HAP-1 (cell line): ENCODE measurements at places on chromosomes 6 and 20.

DNA sequence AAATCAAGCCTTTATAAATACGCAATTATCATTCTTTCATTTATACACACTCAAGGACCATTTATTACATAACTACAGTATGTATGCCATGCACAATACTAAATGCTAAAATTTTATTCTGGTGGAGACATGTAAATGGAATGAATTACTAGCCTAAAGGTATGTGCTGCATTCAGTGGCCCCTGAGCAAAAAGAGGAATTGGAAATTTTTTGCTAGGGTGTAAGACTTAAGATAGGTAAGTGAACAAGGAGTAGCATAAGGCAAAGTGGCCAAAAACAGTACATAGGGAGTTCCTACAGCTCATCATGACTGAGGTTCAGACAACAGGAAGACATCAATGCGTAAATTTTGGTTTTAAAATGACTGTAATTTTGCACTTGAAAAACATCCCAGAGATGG is 2.3 kb upstream of the MTFR2 start:
- DNase-seq: no peak

DNA sequence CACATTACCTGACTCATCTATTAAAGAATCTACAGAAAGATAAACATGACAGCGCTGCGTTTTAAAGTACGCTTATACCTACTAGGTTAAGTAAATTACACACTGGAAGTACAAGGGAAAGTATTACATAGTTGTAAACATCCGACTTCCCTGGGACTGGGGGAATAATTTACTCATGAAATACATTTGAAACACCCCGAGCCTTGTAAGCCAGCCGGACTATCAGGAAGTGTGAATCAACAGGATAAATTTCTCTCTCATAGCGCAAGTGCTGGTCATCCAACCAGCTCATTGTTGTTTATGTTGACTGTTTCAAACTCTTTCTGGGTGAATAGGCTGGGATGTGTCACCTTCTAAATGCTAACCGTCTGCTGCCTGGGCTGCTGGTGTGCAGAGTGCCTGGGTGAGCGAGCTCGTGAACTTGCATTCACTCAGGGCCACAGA is 4.9 kb downstream of the BMP6 start:
- no peak for DNase-seq

GRCh38 chr6:39881851-39882530 is 52.3 kb downstream of the MOCS1 start:
- DNase-seq: no peak

DNA sequence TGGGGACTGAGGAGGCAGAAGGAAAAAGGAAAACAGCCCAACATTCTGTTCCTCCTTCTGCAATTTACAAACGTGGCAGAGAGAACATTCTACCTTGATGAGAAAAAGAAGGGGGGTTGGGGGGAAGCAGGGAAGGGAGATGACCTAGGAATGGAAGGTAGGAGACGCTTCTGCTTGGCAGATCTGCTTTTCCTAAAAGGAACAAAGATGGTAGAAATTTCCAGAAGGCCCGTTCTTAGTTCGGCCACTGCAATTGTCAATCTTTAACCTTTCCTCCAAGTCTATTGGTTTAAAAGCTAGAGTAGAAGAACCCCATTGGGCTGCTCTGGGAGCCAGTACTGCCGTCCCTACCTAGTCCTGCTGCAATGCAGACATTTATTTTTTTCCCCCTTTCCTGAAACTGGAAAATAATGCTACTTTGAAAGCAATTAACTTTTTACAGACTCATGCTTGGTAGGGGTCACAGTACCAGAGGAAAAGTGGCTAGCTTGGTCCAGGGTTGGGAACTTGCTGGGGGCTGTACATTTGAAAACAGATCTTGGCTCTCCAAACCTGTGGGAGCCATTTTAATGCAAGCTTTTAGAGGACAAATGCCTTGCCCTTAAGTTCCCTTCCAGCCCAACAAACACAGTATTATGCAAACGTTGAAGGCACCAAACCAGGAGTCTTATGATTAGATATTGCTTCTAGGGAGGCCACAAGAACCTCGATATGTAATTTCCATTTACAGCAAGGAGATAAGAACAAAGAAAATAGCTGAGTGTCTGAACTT is 2.6 kb downstream of the ZMYND8 start:
- peak; percentile 27 for DNase-seq

DNA sequence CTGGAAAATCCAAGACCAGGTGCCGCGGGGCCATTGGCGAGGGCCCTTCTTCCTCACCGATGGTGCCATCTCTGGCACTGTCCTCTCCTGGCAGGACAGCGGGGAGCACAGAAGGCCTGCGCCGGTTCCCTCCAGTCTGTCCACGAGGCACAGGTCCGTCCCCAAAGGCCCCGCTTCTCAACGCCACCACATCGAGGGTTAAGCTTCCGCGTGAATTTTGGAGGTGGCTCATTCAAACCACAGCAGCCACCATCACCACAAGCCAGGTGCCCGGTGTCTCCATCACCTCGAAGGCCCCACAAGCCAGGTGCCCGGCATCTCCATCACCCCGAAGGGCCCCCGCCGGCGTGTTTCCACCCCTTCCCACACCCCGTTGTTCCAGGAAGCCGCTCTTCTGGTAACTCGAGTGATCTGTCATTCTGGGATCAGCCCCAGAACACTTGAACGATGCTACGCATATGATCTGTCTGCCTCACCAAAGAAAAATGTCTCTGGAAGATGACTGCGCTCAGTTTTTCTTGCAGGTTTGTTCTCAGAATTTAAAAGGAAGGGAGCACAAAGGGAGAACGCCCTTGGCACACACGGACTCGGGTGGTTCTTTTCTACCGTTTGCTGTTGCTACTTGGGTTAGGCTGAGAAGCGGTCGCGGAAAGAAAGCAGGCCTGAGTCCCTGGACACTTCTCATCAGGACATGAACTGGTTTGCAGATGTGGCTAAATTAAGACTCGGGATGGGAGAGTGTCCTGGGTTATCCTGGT is 9.9 kb upstream of the KIF25 start:
- no peak for DNase-seq

GRCh38 chr6:3442431-3443220 is 14.2 kb downstream of the SLC22A23 start:
- DNase-seq: no peak

GRCh38 chr20:46089167-46089416 is 670 bp downstream of the NCOA5 start:
- no peak for DNase-seq

- DNase-seq: no peak
Measured at GRCh38 chr6:129635396-129636130, 74.4 kb downstream of the ARHGAP18 start.

- DNase-seq: no peak
Measured at GRCh38 chr6:2103765-2104523, 141.5 kb downstream of the GMDS start.

DNA sequence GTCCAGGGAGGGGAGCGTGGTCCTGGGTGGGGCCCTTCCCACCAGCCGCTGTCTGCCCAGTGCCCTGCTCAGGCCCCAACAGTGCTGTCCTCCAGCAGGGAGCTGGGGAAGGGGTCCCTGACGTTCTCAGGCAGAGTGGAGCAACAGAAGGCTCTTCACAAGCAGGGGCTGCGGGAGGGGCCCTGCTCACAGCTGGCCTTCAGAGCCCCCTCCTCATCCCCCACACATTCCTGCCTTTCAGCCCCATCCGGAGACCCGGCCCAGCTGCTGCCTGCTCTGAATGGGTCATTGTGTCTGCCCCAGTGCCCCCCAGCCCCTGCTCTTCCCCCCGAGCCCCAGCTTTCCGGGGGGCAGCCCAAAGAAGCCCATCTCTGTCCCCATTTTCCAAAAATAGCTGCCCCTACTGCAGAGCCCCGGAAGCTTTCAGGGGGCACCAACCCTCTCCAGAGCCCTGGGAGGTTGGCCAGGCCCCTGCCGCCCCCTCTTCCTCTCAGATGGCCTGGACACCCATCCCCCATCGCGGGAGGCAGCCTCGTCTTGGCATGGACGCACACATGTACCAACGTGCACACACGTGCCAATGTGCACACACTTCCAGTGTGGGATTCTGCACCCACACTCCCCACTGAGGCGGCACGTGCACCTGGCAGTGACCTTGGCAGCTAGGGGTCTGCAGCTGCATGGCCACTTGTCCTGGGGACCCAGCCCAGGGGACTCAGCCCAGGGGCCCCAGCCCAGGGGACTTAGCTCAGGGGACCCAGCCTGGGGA is 3.7 kb downstream of the COL20A1 start:
- DNase-seq: no peak

DNA sequence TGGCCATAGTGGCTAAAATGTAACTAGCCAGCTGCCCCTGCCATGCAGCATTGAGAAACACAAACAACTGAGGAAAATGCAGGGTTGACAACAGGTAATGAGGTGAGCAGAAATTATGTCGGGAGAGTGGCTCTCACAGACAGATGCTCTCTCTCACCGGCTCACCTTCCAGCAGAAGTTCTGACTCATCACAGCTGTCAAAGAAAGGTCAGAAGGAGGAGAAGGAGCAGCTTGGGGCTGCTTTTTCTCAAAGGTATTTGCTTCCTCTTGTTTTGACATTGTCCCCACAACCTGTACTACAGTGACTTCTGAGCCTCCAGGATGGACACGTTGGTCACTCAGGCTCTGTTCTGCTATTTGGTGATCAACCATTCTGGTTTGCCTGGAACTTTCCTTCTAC is 190.5 kb upstream of the HEY2 start:
- no peak for DNase-seq

GRCh38 chr20:49641683-49642656 is 71.7 kb downstream of the B4GALT5 start:
- peak; percentile 16 for DNase-seq

DNA sequence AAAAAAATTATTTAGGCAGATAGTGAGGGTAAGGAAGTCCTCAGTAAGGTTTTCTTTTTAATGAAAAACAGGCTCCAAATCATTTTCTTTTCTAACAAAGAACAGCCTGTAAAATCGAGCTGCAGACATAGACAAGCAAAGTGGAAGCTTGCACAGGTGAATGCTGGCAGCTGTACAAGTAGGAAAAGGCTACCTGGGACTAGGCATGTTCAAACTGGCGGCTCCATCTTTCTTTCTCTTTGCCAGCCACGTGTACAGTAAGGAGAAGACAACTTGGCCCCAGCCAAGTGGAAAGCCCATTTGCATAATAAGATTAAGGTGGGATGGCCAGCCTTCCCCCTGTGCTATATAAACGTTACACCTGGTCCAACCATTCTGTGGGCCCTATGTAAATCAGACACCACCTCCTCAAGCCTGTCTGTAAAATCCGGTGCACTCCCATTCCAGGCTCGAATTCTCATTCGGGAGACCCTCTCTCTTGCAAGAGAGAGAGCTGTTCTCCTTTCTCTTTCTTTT is 27.0 kb upstream of the SLC2A12 start:
- no peak for DNase-seq

DNA sequence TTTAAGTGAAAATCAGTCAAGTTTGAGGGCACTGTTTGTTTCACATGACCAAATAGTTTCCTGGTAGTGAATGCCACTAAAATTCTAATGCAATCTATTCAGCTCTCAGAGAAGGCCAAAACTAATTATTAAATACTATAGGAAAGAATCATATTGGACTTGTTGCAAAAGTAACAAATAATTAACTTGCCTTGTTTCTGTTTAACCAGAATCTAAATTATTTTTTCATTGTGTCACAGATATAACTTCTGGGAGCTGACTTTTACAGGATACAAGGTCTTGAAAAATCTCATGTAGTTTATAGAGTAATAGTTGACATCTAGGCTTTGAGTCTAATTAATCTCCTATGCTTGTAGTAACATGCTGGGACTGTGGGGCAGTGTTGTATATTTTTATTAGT is 44.5 kb downstream of the PRSS35 start:
- no peak for DNase-seq

- no peak for DNase-seq
Measured at GRCh38 chr6:11050731-11051130, 6.6 kb upstream of the ELOVL2 start.

GRCh38 chr6:158707821-158708195 is 58.0 kb downstream of the SYTL3 start:
- DNase-seq: no peak

- DNase-seq: no peak
Measured at GRCh38 chr6:107330168-107330567, 129.2 kb downstream of the PDSS2 start.

- no peak for DNase-seq
Measured at GRCh38 chr6:29517245-29517644, 29.5 kb upstream of the MAS1L start.

DNA sequence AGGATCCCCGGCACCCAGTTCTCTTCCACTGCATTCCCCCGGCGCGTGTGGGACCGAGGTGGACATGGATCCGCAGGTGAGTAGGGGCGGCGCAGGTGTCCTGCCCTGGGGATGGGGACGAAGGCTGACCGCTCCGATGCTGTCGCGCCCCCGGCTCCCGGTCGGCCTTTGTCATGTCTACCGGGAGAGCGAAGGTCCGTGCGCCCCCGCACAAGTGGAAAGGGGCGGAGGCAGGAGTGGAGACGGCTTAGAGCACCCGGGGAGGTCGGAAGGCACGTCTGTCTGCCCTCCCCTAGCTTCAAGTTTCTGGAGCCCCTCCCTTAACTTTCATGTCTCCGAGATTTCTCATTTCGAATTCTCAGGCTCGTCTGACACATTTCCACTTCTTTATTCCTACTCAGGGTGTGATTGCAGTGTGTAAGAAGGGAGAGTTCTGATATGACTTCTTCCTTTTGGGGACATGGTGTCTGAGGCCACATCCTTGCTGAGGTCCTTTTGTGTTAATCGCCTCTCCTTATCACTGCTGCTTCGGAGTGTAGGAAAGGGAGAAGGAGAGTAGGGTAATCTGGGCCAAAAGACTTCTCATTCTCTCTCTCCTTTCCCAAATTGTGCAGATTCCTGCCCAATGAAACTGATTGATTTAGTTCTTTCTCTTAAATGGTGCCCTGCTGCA is 435 bp downstream of the KIFC1 start:
- peak; percentile 42 for DNase-seq

DNA sequence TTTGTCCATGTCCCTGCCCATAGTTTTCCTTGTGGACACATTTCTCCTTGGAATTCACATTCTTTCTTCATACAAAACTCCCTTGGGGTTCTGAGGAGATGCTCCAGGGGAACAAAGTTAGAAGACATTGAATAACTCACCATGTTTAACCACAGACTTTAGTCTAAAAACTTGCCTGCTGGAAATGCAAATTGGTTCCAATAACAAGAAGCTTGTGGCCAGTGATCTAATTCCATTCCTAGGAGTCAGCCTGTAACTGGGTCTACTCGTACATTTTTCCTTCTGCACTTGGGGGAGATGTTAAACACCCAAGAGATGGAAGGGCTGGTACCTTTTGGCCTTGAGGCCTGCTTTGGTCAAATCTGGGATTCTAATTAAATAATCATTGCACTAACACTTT is 60.2 kb downstream of the SCML4 start:
- DNase-seq: no peak

- no peak for DNase-seq
Measured at GRCh38 chr6:106735136-106735633, 105.8 kb downstream of the QRSL1 start.

GRCh38 chr6:90895299-90896074 is 308.6 kb upstream of the MAP3K7 start:
- no peak for DNase-seq

GRCh38 chr6:439641-440167 is 48.2 kb downstream of the IRF4 start:
- DNase-seq: no peak

- no peak for DNase-seq
Measured at GRCh38 chr6:135944120-135944519, 92.6 kb downstream of the PDE7B start.

GRCh38 chr20:49750611-49751396 is 37.1 kb upstream of the B4GALT5 start:
- DNase-seq: no peak
